WERI-Rb-1 (cell line): ENCODE measurements at places on chromosomes 16 and 17.

GRCh38 chr17:57086069-57086930 lies 1.3 kb downstream of the AKAP1 start:
- DNase-seq = peak; percentile 50

- DNase-seq = peak; percentile 79
These were observed 9.1 kb downstream of the PSMB3 start for GRCh38 chr17:38761612-38762011.

DNA sequence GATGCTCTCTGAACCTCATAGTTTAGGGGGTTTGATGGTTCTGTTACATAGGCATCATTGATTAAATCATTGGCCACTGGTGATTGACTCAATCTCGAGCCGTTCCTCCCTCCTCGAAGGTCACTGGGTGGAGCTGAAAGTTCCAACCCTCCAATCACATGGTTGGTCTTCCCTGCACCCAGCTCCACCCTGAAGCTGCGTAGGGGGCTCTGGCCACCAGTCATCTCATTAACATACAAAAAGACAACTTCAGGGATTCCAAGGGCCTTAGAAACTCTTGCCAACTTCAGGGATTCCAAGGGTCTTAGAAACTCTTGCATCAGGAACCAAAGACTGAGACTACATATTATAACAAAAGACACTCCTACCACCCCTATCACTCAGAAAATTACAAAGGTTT lies 306.5 kb upstream of the TNRC6C start:
- DNase-seq = no peak

GRCh38 chr16:30023586-30023985 lies 588 bp downstream of the C16orf92 start:
- DNase-seq = no peak

DNA sequence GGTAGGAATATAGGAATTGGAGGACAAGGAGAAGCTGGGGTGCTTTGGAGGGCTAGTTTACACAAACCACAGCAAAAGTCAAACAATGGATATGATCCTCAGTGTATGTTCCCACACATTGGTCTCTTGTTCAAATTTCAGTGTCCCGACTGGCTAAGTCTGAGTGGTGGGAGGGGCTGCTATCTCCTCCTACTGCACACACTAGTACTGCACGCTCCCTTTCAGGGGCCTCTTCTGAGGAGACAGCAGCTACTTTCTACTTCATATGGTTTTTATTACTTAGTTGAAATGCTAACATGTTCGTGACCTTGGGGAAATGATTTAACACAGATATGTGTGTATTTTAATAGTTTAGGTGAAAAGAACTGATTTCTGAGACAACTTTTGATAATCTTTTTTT lies 18.8 kb upstream of the KRT10 start:
- DNase-seq = no peak

DNA sequence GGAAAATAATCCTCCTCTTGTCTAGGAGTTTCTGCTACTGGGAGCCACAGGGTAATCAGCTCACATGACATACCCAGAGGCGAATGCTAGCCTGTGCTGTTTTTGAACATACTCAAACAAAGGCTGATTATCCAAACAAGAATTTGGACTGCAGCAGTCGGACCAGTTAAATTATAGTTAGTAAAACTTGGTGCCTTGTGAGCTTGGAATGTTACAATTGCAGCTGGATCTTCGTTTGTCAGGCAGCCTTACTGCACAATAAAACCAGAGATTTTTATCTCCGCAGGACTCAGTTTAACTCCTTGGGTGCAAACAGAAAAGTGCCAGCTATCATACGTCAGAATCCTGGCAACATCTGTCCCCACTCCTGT lies 163.8 kb upstream of the TBX2 start:
- DNase-seq = peak; percentile 47

- peak; percentile 96 for DNase-seq
These were observed at the start of gene SLC25A10 for GRCh38 chr17:81711814-81712467. Gene SLC25A10, plus strand, starts transcription at chr17:81712284. Its CDS starts 143 bp downstream, at chr17:81712427.

GRCh38 chr16:69056421-69056820 lies 49.0 kb upstream of the HAS3 start:
- no peak for DNase-seq

GRCh38 chr17:7020894-7021664 lies 1.8 kb upstream of the BCL6B start:
- DNase-seq = no peak

DNA sequence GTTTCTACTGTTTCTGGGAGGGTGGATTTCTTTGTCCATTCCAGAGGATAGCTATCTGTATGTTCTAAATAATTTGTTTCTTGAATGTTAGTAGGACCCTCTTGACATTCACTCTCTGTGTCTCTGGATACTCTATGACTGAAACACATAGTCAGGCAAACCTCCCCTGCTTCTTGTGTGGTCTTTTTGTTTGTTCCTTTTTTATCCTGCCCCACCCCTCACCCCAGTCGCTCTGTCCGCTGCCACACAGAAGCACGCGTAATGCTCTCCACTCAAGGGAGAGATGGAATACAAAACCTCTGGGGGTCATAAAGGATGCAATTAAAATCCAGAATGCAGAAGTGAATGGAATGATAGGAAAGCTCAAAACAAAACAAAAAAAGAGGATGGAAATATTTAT lies 253.1 kb downstream of the RBFOX1 start:
- no peak for DNase-seq

GRCh38 chr16:47316442-47317015 lies 144.3 kb downstream of the ITFG1 start:
- DNase-seq = no peak
